ENCODE measurements at places on chromosomes 4 and X. TPM values are rescaled to one million over a fixed set of nuclear protein-coding genes. Genes with fewer than 3 reads are reported as not detected.

- no peak overlapping the region for H3K27ac ChIP-seq
- no peak for DNase-seq
- H3K4me1 ChIP-seq = no peaks in the 10 kb centered on the region
- H3K27me3 ChIP-seq = no peaks in the 10 kb centered on the region
Observed at GRCh38 chrX:143306991-143307937, 210.0 kb downstream of the SPANXN3 start.

DNA sequence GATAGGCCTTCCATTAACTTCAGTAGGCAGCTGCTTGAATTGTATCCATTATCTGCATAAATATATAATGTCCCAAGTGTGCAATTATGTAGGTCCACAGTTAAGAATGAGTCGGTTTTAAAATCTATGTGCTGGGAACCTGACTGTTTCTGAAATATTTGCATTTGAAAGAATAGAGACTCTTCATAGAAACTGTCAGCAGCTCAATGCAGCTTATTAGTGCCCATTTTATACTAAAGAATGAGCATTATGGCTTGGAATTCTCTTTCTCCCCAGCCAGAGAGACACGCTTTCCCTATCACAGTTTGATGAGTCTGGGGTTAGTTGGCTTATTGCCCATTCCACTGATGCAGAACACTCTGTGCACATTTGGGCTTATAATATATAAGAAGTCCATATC, 202.0 kb upstream of the PCDH7 start:
- H3K27me3 ChIP-seq = no peaks in the 10 kb centered on the region
- no peaks in the 10 kb centered on the region for H3K4me1 ChIP-seq
- no peak overlapping the region for H3K4me3 ChIP-seq
- no peak overlapping the region for H3K27ac ChIP-seq
- DNase-seq = no peak

- no peaks in the 10 kb centered on the region for H3K36me3 ChIP-seq
- no peak overlapping the region for H3K27ac ChIP-seq
- no peaks in the 10 kb centered on the region for H3K27me3 ChIP-seq
- no peaks in the 10 kb centered on the region for H3K4me1 ChIP-seq
- DNase-seq = no peak
- H3K4me3 ChIP-seq = no peak overlapping the region
Observed at GRCh38 chr4:43113196-43113595, 220.7 kb downstream of the GRXCR1 start.

DNA sequence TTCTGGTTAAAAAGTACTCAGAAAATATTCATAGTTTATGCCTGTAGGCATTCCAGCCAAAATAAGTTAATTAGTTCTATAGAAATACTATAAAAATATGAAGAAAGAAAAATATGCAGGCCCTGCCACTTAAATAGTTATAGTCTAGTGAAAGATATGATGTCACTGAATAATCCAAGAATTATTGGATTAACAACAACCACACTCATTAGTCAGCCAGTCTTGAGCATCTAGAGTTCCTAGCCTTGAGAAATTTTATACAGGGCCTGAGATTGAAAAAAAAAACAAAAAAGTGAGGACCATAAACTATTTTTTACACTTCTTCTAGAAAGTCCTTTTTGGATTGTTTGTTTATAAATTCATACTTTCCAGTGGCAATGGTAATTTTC, 823.0 kb downstream of the FAT4 start:
- H3K27ac ChIP-seq = no peak overlapping the region
- no peak overlapping the region for H3K4me3 ChIP-seq
- no peaks in the 10 kb centered on the region for H3K4me1 ChIP-seq
- DNase-seq = no peak

GRCh38 chr4:4762909-4763821, 96.3 kb upstream of the MSX1 start:
- peak overlapping the region; percentile 19 for H3K27ac ChIP-seq
- H3K4me3 ChIP-seq = no peak overlapping the region
- no peak for DNase-seq
- peaks cover 10% of the 10 kb centered on the region for H3K4me1 ChIP-seq
- H3K36me3 ChIP-seq = no peaks in the 10 kb centered on the region
- H3K27me3 ChIP-seq = no peaks in the 10 kb centered on the region

Gene AFP
- not detected for total RNA-seq

Gene UCHL1
- not detected for total RNA-seq

Gene LNX1
- not detected for total RNA-seq

DNA sequence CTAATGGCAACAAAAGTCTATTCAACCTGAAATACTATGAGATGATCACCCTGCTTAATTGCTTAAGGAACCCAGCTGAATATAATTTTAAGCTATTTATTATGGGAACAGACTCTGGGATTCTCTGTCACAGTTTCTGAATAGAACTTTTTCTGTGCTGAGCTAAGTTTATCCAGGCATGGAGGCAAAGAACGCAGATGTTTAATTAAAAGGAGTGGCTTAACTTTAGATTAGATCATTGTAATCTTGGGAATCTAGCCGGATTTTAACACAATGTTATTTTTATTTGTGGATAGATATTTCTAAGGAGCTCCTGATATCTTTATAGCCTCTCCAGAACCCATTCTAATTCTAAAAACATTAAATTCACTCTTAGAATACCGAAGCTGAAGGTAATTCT, 353.4 kb downstream of the STIM2 start:
- H3K4me1 ChIP-seq = no peaks in the 10 kb centered on the region
- no peaks in the 10 kb centered on the region for H3K27me3 ChIP-seq
- DNase-seq = no peak
- H3K36me3 ChIP-seq = no peaks in the 10 kb centered on the region
- no peak overlapping the region for H3K4me3 ChIP-seq
- H3K27ac ChIP-seq = no peak overlapping the region

Gene SGMS2
- total RNA-seq = 0.46 TPM

- no peaks in the 10 kb centered on the region for H3K36me3 ChIP-seq
- no peaks in the 10 kb centered on the region for H3K4me1 ChIP-seq
Observed at GRCh38 chr4:174388461-174389145, 104.9 kb downstream of the CEP44 start.

- H3K36me3 ChIP-seq = no peaks in the 10 kb centered on the region
- no peaks in the 10 kb centered on the region for H3K27me3 ChIP-seq
- no peak overlapping the region for H3K27ac ChIP-seq
Observed at GRCh38 chr4:28167411-28167810, 1306.8 kb downstream of the STIM2 start.

- H3K4me3 ChIP-seq = no peak overlapping the region
- no peak overlapping the region for H3K27ac ChIP-seq
- H3K27me3 ChIP-seq = no peaks in the 10 kb centered on the region
- no peaks in the 10 kb centered on the region for H3K4me1 ChIP-seq
Observed at GRCh38 chrX:101176439-101176838, 43.1 kb upstream of the DRP2 start.

- H3K27ac ChIP-seq = no peak overlapping the region
- no peaks in the 10 kb centered on the region for H3K36me3 ChIP-seq
- no peak for DNase-seq
- H3K4me3 ChIP-seq = no peak overlapping the region
- peaks cover 22% of the 10 kb centered on the region for H3K27me3 ChIP-seq
Observed at GRCh38 chr4:76571274-76571673, 136.2 kb downstream of the SHROOM3 start.

Gene SYN1
- 0.35 TPM for total RNA-seq

DNA sequence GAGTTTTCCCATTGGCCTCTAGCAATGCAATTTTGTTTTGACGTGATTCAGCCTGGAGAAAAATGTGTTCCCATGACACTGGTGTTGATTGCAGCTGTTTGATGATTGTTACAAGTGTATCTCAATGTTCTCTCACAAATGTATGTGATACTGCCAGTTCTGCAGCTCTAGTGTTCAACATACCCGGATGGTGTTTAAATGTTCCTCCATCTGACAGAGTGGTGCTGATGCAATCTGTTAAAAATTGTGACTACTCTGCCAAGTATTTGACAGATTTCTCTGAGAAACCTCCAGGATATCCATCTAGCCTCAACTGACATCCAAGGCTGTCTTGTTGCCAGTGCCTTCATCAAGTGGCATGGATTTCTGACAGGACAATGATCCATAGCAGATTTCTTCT, 657.2 kb upstream of the DIAPH2 start:
- H3K27me3 ChIP-seq = no peaks in the 10 kb centered on the region
- no peak overlapping the region for H3K27ac ChIP-seq
- H3K4me3 ChIP-seq = no peak overlapping the region

DNA sequence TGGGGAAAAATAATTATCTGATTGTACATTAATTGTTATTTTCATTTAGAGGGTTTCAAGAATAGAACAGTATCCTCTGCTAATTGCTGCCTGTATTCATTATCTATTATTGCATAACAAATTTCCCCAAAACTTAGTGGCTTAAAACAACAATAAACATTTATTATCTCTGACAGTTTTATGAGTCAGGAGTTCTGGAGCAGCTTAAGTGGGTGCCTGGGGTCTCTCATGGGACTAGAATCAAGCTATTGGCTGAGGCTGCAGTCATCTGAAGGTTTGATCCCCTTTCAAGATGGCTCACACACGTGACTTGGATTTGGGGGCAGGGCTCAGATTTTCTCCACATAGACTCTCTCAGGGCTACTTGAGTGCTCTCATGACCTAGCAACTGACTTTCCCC, 98.1 kb upstream of the JADE1 start:
- H3K4me3 ChIP-seq = no peak overlapping the region
- H3K4me1 ChIP-seq = peaks cover 16% of the 10 kb centered on the region
- H3K27me3 ChIP-seq = no peaks in the 10 kb centered on the region
- H3K36me3 ChIP-seq = no peaks in the 10 kb centered on the region
- DNase-seq = no peak

Gene POU3F4
- total RNA-seq = not detected

Gene RNF113A
- total RNA-seq = 28.8 TPM

GRCh38 chr4:73419106-73420038, 15.3 kb downstream of the ALB start:
- H3K27ac ChIP-seq = no peak overlapping the region
- peaks cover 1% of the 10 kb centered on the region for H3K27me3 ChIP-seq
- H3K4me3 ChIP-seq = no peak overlapping the region
- no peak for DNase-seq
- no peaks in the 10 kb centered on the region for H3K36me3 ChIP-seq

DNA sequence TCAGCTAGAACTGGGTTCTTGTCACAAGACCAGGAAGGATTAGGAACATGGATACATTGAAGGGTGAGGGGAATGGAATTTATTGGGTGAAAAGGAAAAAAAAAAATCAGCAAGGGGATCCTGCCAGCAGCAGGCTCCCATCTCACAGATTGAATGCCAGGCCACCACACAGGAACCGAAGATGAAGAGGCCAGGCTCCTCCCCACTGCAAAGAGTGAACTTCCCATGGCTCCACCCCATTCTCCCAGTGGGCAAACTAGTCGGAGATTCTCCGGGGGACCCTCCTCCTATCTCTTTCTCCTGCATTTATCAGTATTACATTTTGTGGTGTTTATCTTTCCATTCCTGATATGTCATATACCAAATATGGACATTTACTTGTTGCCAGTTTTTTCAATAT, 46.0 kb upstream of the MAGED1 start:
- DNase-seq = no peak
- no peak overlapping the region for H3K4me3 ChIP-seq
- H3K27ac ChIP-seq = no peak overlapping the region

DNA sequence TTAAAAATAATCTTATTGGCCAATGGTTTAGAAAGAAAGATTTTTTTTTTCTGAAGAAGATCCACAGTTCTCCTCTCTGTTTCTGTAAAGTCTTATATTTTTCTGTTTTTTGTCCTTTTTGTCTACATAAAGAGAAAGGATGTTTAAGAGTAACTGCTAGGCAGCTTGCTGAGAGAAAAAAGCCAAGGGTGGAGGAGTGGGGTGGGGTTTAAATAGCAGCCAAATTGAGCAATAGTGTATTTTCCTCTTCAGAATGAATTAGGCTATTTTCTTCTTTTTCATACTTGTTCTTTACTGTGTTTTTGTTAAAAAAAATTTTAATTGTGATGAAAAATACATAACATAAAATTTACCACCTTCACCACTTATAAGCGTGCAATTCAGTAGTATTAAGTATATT, 224.6 kb downstream of the SOWAHB start:
- no peaks in the 10 kb centered on the region for H3K4me1 ChIP-seq
- H3K27me3 ChIP-seq = peaks cover 3% of the 10 kb centered on the region
- no peaks in the 10 kb centered on the region for H3K36me3 ChIP-seq
- no peak overlapping the region for H3K4me3 ChIP-seq

GRCh38 chr4:58962424-58962823, 1852.2 kb upstream of the IGFBP7 start:
- H3K27me3 ChIP-seq = no peaks in the 10 kb centered on the region
- DNase-seq = no peak
- H3K36me3 ChIP-seq = no peaks in the 10 kb centered on the region

DNA sequence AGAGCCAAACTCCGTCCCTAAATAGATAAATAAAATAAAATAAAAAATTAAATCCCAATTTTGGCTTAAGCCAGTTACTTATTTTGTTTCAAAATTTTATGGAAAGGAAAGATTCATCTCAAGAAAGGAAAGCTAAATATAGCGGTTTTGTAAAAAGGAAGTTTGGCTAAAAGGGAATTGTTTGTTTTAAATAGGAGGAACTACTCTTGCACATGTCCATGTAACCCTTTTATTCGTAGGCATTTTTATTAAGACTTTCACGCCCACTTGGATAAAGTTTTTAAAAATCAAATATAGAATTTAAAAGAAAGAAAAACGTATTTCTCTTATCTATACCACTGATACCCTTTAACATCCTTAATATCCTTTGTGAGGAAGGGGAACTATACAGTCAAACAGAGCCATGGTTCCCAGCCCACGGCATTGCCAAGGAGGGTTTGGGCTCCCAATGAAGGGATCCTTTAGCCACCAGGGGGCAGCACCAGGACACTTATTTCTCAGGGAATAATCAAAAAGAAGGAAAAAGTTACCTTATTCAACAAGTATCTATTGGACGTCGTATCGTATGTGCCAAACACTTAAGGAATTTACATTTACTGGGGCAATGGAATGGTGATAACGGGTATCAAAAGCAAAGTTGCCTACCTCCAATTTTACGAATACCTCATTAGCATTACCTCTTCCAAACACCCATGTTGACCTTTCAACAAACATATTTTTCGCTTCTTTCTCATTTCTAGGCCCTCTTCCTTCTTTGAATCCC, 27.7 kb downstream of the CDKN2AIP start:
- peak; percentile 85 for DNase-seq
- H3K27ac ChIP-seq = no peak overlapping the region
- no peaks in the 10 kb centered on the region for H3K36me3 ChIP-seq
- H3K27me3 ChIP-seq = no peaks in the 10 kb centered on the region
- H3K4me1 ChIP-seq = no peaks in the 10 kb centered on the region

- H3K4me3 ChIP-seq = no peak overlapping the region
- no peaks in the 10 kb centered on the region for H3K4me1 ChIP-seq
- no peak overlapping the region for H3K27ac ChIP-seq
Observed at GRCh38 chr4:15132739-15133138, 130.5 kb downstream of the CPEB2 start.

DNA sequence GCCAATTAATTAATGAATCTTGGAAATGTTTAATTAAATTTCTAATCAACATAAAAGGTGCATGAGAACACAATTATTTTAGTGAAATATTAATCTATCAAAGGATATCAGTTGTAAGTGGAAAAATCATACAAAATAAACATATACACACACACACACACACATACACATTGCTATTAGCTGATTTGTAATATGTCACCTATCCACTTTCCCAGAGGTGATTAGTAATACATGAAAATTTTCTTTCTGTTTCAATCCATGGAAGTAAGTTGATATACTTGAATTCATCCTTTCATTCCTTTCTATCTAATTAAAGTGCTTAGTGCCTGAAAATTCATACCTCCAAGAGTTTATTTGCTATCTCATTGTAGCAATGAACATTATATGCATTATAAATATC, 213.7 kb downstream of the EPHA5 start:
- DNase-seq = no peak
- H3K4me1 ChIP-seq = no peaks in the 10 kb centered on the region
- no peaks in the 10 kb centered on the region for H3K36me3 ChIP-seq
- no peak overlapping the region for H3K27ac ChIP-seq

GRCh38 chrX:23331701-23332100, 2.9 kb upstream of the PTCHD1 start:
- peaks cover 57% of the 10 kb centered on the region for H3K27me3 ChIP-seq
- H3K27ac ChIP-seq = no peak overlapping the region
- no peaks in the 10 kb centered on the region for H3K36me3 ChIP-seq
- H3K4me3 ChIP-seq = no peak overlapping the region
- no peak for DNase-seq
- H3K4me1 ChIP-seq = peaks cover 8% of the 10 kb centered on the region

Data from activated CD4-positive, alpha-beta T cell treated with anti-CD3 and anti-CD28 coated beads, Interleukin-2, amount 10 ng/mL, durations not matched to agents 7 days and 5 days (primary cell).